ENCODE measurements at places on chromosomes 16 and 17.

- DNase-seq = no peak
Observed at GRCh38 chr16:3889059-3889458, 8.5 kb upstream of the CREBBP start.

DNA sequence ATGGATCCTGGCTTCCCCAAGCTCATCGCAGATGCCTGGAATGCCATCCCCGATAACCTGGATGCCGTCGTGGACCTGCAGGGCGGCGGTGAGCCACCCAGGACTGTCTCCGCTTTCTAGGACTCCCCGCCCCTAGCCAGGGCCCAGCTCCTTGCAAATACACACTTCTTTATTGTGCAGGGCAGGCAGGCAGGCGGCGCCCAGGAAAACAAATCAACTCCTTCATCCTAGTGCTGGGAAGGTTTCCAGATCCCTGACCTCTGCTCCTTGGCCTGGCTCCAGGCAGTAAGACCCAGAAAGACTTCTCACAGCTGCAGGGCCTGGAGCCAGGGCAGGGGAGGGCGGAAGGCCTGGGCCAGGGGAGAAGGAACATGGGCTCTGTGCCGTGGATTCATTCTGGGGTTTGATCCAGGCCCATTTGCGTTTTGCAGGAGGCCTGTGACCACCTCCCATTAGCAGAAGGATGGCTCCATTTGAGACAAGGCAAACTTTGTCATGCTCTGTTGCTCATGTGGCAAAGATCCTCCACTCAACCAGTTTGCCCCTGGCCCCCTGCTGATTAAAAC, 6.0 kb upstream of the LPCAT2 start:
- no peak for DNase-seq

DNA sequence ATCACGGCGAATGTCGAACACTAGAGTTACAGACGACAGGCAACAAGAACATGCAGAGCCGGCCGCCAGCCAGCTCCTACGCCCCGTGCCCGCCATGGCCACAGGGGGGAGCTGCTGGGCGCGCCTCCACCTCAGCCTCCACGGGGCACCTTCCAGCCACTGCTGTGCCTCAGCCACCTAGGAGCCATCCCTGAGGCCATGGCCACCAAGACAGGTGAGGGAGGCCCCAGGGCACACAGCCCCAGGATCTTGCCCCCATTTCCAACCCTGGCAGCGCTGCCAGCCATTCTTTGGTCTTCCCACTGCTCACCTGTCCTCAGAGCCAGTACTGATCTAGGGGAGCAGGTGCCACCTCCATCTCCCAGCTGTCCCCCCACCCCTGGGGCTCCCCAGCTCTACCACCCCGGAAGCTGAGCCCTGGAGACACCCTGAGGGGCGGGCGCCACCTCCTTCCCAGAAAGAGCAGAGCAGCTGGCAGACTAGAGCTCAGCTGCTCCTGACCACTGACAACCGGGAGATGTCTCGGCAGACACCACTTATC, 11.8 kb downstream of the GNPTG start:
- DNase-seq = peak; percentile 47

DNA sequence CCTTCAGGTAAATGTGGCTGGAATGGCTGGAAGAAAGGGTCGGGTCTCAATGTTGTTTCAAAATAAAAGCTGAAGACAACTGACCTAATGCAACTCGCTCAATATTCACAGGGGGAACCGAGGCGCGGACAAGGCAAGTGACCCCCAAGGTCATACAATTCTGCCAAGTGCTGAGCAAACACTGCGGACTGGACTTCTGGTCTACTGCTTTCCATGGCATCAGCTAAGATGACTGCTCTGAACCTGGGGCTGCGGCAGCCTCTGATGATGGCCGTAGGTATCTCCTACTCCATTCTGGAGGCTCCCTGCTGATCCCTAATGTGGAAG, 21.9 kb downstream of the CA4 start:
- no peak for DNase-seq

GRCh38 chr17:80264205-80265075, 3.8 kb downstream of the RNF213 start:
- no peak for DNase-seq

- no peak for DNase-seq
Observed at GRCh38 chr17:38510421-38511149, 82.3 kb downstream of the ARHGAP23 start.

- DNase-seq = no peak
Observed at GRCh38 chr16:56632156-56632847, at the start of gene MT1M. TSS of gene MT1M (plus strand) at chr16:56632659. CDS start at chr16:56632732, 73 bp downstream.

DNA sequence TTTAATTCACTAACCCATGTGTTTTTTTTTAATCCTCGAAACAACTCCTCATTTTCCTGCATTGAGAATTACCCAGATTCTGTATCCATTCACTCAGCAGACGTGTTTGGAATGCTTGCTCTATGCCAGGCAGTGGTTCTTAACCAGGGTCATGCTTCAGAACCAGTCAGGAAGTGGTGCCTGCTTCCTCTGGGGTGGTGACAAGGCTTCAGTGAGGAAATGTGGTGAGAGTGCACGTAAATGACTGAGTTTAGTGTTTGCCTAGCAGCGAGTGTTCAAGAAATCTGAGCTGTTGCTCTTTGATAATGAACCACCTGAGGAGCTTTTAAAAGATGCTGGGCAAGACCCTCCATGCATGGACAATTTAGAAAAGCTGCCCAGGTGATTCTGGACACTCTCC, 9.9 kb downstream of the ZFP90 start:
- no peak for DNase-seq

DNA sequence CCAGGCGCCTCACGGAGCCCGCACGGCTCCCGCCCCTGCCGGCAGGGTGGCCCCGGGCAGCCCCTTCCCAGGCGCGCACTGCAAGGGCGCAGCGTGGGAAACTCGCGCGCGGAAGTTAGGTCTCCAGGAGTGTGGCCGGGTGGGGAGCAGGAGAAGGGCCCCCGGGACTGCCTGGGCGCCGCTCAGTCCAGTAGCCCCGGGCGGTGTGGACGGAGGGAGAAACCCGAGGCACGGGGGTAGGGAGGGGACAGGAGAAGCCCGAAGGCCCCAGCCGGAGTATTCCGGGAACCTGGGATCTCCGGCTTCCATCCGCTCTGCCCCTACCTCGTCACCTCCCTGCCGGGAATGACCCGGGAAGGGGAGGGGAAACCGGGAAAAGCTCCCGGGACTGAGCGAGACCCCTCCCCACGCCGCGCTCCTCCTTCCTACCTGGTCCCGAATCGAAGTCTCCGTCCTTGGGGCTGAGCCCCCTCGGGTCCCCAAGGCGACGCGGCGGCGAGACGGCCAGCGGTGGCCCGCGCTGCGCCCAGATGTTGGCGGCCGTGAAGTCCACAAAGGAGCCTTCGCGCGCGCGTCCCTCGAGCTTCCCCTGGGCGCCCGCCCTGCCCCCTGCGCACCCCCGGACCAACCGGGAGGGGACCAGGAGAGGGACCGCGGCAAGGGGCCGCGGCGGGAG, 418 bp downstream of the SOCS3 start:
- DNase-seq = no peak

GRCh38 chr16:56116577-56116964, 74.7 kb upstream of the GNAO1 start:
- no peak for DNase-seq

DNA sequence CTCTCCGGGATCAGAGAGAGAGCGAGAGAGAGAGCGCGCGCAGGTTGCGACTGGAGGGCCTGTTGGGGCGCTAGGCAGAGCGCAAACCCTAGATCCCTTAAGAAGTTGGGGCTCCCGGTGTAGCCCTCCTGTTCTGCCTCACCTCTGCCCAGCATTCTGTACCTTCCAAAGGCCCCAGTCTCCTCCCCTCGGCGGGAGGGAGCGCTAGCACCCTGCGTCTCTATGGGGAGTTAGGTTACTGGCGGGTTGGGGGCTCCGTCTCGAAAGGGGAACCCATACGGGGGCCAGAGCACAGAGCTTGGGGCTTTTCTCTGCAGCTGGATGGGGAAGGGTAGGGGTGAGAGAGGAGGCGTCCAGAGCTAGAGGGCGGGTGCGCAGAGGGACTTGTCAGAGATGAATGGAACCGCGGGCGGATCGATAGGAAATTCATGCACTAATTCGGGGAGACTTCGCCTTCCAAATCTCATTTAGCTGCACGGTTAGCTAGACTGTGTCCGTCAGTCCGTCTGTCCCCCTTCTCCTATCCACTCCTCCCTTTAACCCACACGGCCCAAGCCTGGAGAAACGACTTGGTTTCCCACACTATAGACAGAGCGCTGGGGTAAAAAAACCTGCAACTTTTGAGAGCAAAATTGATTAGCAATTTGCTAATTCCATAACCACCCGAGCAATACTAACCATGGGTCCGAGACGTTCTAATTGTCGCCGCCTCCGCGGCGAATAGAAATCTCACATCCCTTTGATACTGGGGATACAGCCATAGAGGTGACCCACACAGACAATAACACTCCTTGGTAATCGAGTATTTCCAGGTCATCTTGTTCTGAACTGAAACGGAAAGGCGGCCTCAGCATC, 693 bp upstream of the HOXB4 start:
- DNase-seq = no peak

DNA sequence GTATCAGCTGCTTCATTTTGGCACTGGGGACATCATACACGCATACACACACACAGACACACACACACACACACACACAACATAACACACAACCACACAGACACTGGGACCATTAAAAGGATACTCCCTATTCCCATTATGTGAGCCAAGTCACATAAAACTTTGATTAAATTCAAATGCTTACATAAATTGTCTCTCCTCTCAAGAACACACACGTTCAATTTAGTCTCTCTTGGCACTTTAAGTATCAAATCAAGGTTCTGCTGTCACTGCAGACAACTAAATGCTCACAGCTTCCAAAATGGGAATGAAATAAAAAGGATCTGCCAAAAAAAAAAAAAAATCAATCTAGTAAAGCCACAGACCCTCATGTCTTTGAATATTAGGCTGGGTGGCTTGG, 184.9 kb downstream of the RBFOX1 start:
- no peak for DNase-seq

DNA sequence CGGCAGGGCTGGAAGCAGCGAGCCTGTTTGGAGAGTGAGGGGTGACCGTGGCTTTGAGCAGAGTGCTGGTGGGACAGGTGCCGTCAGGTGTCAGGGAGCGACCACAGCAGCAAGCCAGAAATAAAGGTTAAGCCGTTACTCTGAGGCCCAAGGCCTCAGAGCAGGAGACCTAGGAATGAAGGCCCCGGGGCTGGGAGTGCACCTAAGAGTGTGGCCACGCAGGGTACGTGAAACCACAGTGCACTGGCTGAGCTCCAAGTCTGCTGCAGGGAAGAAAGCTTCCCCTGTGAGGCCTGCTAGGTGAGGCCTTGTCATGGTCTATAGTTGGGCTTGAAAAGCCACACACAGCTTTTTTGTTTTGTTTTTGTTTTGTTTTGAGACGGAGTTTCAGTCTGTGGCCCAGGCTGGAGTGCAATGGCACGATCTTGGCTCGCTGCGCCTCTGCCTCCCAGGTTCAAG, 8.7 kb downstream of the CLUAP1 start:
- DNase-seq = peak; percentile 51

- DNase-seq = no peak
Observed at GRCh38 chr16:12655537-12655936, 148.2 kb downstream of the CPPED1 start.

DNA sequence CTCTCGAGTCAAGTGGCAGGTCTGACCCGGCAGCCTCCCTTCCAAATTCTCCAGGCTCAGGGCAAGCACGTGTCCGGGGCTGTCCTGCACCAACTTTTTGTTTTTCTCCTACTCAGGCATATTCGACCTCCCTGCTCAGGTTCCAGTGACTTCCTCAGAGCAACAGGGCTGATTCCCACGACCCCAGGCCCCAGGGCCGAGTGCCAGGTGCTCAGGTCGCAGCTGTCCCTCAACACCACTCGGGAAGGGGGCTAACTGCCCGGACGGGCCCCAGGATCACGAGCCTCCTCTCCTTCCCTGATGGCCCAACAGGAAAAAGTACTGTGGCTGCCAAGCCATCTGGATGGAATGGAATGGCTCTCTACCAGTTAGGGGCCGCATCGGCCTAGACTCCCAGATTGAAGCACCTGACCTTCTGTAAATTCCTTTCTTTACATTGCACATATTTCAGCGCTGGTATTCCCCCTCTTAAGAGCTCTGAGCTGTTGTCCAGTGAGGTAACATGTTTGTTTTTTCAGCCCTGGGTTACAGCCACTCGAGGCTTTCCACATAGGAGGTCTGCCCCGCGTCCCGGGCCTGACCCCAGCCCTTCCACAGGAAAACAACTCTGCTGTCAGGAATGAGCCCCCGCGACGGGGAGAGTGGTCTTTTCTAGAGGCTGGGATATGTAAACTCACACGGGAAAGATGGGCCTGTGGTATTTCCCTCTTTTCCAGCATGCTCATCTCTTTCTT, 25.0 kb downstream of the NXN start:
- no peak for DNase-seq

DNA sequence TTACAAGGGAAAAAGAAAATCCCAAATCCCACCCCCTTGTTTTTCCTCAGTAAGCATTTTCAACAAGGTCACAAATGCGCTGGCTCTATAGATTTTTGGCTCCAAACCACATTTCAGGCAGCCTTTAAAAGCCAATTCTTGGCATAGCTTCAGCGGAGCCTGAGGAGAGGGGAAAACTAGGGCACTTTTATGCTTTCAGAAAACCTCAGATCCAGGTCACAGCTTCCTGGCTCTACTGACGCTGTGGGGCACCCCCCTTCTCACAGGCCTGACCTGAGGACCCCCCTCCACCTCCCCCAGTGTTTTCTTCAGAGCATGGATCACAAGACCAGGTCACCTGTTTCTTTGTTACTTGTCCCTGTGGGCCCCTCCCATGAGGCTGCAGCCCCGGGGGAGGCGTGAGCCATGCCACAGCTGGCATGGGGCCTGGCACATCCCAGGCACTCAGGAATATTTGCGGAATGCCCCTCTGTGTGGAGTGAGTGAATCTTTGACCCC, 30.1 kb upstream of the MTSS2 start:
- no peak for DNase-seq

GRCh38 chr16:56777482-56777881, 47.6 kb downstream of the NUP93 start:
- DNase-seq = no peak

DNA sequence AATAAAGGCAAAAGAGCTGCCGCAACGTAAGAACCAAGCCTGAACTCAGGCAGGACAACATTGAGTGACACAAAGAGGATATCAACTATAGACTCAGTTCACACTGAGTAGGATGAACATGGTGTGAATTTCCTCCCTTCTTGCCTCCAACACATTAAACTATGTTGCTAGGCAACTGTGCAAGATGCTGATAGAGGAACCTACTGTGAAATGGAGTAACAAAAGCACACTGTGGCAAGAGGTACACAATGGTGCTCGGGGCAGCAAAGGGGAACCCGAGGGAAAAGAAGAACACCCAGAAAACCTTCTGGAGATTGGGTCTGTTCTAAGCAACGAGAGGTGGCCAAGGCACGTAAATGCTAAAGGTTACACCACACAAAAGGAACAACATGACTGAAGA, 34.1 kb downstream of the GRB2 start:
- no peak for DNase-seq

- no peak for DNase-seq
Observed at GRCh38 chr16:50428116-50428515, 59.3 kb upstream of the BRD7 start.

GRCh38 chr16:12288537-12289174, 312.1 kb downstream of the SNX29 start:
- DNase-seq = no peak
